Common myeloid progenitor, CD34-positive (primary cell): ENCODE measurements at places on chromosomes 16 and 17.

DNA sequence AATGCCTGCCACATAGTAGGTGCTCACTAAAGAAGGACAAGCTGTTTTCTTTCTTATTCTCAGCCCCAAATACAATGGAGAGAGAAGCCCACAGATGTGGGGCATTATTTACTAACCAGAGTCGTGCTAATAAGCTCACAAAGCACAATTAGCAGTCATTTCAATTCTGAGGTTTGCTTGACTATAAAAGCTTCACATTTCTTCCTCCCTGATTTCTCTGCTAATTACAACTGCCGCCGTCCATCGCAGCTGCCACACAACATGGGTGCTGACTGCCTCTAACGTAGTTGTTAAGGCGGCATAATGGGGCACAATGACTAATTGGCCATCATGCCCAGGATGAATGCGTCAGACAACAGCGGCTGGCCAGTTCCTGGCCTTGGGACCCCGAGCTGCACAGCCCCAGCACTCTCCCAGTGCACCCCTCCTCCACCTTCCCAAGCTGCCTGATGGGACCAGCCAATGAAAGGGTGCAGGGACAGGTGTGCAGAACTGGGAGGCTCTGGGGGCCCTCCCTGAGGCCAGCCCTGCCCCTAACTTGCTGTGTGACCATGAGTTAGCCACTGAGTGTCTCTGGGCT, 109.2 kb downstream of the CCT6B start:
- DNase-seq: no peak

- DNase-seq: no peak
Observed at GRCh38 chr16:64182985-64183384, 938.9 kb downstream of the CDH11 start.

DNA sequence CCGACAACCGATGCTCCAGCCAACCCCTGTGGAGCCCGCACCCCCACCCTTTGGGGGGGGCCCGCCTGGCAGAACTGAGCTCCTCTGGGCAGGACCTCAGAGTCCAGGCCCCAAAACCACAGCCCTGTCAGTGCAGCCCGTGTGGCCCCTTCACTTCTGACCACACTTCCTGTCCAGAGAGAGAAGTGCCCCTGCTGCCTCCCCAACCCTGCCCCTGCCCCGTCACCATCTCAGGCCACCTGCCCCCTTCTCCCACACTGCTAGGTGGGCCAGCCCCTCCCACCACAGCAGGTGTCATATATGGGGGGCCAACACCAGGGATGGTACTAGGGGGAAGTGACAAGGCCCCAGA, 17.9 kb downstream of the NGFR start:
- DNase-seq: no peak

DNA sequence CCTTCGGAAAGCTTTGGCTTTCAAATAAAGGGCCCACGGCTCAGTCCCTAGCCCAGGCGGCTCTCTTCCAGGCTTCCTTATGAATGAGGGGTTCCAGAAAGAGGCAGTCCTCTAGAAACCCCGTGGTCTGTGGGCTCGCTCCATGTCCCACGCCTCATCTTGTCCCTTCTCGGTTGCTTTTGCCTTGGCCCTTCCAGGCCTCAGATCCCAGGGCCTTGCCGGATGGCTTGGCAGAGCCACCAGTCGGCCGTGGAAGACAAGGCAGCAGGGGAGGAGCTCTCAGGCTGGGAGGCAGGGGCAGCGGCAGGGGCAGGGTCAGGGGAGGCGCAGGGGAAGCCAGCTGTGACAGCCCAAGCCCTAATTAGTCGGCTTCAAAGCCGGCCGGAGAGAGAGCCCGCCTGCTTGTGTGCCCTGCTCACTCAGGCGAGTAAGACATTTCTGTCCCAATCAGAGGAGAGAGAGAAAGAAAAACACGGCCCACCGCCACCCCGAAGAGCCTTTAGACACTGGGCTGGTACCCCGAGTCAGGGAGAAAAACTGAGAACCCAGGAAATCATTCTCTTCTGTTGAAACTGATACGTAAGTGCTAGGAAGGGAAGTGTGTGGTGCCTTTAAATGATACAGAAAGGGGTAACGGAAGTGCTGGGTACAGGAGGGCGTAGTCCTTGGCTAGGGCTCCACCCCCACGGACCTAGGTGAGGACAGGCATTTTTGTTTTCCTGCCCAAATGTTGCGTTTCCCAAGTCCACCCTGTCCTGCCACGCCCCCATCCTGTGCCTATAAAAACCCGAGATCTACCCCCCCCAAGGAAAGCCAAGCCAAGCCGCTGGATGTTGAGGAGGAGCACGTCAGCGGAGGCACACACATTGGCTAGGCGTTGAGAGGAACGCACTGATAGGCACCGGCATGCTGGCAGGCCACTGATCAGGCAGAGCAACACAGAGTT, 27.8 kb upstream of the MEIOC start:
- DNase-seq: peak; percentile 20

- no peak for DNase-seq
Observed at GRCh38 chr17:82980632-82981031, 98.8 kb upstream of the METRNL start.

- peak; percentile 86 for DNase-seq
Observed at GRCh38 chr16:19907161-19907992, 22.7 kb upstream of the GPRC5B start.

DNA sequence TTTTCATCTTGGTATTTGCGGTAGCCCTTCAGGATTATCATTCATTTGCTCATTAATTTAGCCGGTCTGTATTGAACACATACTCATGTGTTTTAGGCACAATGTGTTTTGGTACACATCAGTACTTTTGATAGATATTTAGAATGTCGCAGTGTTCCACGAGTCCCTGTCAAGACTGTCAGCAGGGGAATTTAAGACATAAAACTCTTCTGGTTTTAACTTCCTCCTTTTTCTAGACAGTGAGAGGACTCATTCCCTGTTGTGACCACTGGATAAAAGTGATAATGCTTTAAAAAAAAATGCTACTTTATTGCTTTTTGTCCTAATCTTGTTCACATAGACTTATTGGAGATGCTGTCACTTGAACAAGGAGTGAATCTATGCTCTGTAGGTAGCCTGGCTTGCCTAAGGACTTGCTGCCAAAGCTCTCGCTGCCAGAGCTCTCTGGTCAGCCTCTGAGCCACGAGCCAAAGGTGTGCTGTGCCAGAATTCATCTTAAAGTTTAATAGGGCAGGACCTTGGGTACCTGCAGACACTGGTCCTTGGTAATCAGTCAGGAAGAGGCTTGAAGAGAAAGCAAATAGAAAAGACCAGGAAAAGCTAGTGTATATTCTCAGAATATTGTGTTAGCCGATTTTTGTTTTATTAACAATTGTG, 5.4 kb downstream of the DCAF7 start:
- DNase-seq: peak; percentile 63

DNA sequence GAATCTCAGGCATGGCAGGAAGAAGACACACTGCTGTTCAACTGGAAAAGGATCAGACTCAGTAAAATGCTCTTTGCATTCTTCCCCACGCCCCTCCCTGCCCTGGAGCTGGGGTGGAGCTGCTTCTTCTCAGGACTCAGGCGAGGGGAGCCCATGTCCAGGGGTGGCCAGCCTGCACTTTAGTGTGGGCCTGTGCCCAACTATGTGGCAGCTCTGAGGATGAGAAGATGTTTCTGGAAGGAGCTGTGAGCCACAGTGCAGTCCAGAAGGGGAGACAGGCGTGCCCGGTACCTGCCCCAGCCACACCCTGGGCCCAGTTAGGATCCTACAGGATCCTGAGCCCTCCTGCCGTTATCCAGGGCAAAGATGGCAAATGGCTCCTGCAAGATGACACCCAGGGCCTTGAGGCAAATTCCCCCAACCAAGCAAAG, 120.3 kb downstream of the ANKRD11 start:
- no peak for DNase-seq

- DNase-seq: no peak
Observed at GRCh38 chr16:67137605-67138004, 13.2 kb downstream of the B3GNT9 start.

DNA sequence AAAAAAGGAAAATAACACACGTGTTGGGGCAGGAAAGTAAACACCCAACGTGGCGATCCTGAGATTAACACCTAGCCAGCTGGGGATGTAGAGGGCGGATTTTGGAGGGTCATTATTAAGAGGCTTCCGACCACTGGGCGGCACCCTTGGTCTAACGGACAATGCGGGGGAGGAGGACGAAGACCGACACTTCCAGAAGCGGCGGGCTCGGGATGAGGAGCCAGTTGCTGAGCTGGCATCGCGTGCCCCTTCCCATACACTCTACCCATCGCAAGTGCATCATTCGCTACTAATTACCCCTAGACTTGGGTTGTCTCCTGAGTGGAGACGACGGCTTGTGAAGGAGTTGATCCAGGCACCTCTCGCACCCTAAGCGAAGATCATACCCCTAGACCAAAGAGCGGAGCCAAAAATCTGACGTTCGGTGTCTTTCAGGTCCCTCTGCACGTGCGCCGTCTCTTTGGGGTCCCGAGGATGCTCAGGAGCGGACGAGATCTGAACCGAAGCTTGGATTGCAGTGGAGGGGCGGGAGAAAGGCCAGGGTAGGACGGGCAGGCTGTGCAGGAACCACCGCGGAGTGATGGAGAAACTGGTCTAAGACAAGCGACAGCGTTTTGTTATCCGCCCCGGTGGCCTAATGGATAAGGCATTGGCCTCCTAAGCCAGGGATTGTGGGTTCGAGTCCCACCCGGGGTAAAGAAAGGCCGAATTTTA, 17.6 kb downstream of the ZNF213 start:
- peak; percentile 90 for DNase-seq

DNA sequence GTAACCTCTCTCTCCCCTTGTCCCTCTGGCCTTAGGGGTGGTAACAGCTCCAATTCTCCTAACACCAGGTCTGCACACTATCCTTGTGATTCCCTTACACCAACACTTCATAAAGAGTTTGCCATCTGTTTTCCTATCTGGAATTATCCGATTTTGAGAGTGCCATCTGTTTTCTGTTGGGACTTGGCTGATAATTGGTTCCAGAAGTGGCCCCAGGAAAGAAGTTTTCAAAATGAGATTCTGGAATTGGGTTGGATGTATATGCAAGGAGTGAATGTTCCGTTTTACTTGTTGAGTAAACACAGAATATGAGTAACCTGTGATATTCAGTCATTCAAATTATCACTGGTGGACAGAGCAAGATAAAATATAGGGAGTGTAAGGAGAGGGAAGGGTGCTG, 134.1 kb upstream of the HS3ST3A1 start:
- DNase-seq: no peak

DNA sequence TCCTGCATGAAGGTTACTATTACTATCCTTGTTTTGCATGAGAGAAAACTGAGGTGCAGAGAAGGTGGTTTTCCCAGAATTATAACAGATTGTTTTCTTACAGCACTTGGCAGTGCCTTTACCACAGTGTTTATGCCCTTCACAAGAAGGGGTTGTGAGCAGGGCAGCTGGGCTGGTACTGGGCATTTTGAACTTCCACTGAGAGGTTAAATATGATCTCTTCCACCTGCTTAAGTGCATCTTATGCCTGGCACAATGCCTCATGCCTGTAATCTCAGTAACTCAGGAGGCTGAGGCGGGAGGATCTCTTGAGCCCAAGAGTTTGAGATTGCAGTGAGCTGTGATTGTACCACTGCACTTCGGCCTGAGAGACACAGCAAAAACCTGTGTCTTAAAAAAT, 36.2 kb downstream of the NDE1 start:
- DNase-seq: no peak

GRCh38 chr17:38352245-38353085, 821 bp downstream of the SOCS7 start:
- peak; percentile 13 for DNase-seq

GRCh38 chr17:28858801-28859355, 4.1 kb downstream of the ERAL1 start:
- no peak for DNase-seq

DNA sequence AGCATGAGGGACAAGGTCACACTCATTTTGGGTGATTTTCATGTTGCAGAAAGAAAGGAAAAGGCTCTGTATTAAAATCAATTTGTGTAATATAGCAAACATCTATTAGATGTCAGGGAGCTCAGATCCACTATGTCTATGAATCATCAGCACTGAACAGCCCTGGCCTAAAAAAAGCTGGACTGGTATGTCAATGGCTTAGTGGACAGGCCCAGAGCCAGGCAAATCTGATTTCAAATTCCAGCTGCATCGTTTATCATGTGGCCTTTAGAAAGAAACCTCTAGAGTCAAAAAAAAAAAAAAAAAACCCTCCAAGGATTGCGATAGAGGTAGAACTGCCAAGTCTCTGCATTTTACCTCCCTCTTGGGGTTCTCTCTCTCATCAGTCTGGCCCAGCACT, 5.4 kb downstream of the GAS7 start:
- no peak for DNase-seq

GRCh38 chr17:15106540-15106939, 158.6 kb downstream of the PMP22 start:
- DNase-seq: peak; percentile 3

DNA sequence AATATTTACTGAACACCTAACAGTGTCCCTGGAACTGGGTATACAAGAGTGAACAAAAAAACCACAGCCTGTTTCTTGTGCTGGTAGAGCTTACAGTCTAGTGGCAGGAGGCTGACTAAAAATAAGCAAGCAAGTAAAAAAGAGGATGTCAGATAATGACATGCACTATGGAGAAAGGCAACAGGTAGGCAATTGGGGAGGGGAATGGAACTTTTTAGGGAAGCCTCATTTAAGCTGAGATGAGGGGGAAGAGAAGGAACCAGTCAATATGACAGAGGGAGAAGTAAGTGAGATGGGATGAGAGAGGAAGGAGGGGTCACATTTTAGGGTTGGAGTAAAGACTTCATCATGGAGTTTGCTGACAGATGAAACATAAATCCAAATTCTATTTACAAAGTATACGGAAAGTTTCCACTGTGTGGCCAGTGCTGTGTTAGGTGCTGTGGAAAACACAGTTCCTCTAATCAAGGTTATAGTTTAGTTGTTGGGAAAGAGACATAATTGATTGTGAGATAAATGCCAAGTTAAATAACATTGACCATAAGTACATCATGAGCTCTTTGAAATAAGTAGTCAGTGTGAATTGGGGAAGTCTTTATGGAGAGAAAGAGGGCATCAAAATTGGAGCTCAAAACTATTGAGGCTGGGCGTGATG, 251.4 kb downstream of the FTO start:
- no peak for DNase-seq

- DNase-seq: no peak
Observed at GRCh38 chr16:13708347-13709120, 211.4 kb upstream of the ERCC4 start.

DNA sequence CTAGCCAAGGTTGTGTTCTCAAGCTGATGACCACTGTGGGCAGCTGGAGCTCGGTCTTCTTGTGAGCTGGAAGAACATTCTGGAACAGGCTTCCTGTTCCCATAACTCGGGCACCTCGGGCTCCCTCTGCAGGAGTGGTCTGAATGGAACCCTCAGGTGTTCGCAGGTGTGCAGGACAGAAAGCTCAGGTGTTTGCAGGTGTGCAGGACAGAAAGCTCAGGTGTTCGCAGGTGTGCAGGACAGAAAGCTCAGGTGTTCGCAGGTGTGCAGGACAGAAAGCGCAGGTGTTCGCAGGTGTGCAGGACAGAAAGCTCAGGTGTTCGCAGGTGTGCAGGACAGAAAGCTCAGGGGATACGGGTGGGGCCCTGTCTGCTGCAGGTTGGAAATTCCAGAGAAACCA, 109.0 kb upstream of the CACNG5 start:
- DNase-seq: no peak

DNA sequence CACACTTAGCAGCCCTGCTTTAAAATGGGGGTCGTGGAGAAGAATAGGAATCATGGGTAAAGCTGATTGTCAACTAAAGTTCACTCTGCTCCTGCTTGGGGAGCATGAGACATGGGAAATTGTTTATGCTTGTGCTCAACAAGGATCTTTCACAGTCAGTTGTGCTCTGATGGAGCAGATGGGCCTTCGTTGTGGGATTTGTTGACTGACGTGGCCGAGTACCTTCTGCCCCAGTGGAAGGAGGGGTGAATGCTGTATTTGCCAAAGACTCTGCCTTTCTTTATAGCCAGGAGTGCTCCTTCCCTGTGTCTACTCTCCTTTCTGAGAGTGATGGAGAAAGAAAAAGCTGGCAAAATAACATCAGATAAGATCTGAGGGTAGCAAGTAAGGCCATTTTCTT, 11.4 kb downstream of the ARSG start:
- no peak for DNase-seq
